Stimulated activated CD4-positive, alpha-beta T cell treated with anti-CD3 and anti-CD28 coated beads, Interleukin-15, amount 100 ng/mL, for 1 hour (primary cell): ENCODE measurements at places on chromosomes 2 and 18.

- DNase-seq: no peak
Observed at GRCh38 chr18:66792466-66792865, 188.6 kb upstream of the CDH19 start.

- DNase-seq: no peak
Observed at GRCh38 chr2:441258-442022, 153.5 kb upstream of the ALKAL2 start.

- no peak for DNase-seq
Observed at GRCh38 chr2:189868896-189869295, 84.6 kb downstream of the PMS1 start.

GRCh38 chr2:85156619-85157018, 23.4 kb downstream of the TCF7L1 start:
- no peak for DNase-seq

- no peak for DNase-seq
Observed at GRCh38 chr2:221397187-221397586, 174.9 kb downstream of the EPHA4 start.

- no peak for DNase-seq
Observed at GRCh38 chr2:31986906-31987305, 23.9 kb downstream of the MEMO1 start.

DNA sequence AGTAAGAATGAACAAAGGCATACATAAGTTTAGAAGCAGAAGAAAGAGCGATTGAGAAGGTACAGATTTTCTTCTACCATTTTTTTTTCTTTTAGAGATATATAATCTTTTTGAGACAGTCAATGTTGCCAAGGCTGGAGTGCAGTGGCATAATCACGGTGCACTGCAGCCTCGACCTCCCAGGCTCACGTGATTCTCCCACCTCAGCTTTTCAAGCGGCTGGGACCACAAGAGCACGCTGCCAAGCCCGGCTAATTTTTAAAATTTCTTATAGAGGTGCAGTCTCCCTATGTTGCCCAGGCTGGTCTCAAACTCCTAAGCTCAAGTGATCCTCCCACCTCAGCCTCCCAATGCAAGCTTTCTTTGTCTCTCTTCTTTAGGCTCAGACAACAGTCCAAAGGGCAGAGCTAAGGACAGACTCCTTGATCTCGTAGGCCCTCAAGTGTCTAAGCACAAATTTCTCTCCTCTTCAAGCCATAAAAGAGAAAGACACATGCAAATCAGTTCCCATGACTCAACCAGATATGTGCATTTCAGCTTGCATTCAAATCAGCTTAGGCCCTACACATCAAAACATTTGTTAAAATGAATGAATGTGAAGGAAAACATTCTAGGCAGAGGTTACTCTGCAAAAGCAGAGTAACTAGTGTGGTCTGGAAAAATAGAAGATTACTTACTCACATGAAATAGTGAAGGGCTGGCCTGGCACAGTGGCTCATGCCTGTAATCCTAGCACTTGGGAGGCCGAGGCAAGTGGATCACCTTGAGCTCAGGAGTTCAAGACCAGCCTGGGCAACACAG, 18.0 kb downstream of the ITSN2 start:
- DNase-seq: no peak

GRCh38 chr2:121386102-121386501, 101.1 kb upstream of the TFCP2L1 start:
- no peak for DNase-seq

- DNase-seq: no peak
Observed at GRCh38 chr2:218026676-218027425, 24.1 kb upstream of the TNS1 start.

DNA sequence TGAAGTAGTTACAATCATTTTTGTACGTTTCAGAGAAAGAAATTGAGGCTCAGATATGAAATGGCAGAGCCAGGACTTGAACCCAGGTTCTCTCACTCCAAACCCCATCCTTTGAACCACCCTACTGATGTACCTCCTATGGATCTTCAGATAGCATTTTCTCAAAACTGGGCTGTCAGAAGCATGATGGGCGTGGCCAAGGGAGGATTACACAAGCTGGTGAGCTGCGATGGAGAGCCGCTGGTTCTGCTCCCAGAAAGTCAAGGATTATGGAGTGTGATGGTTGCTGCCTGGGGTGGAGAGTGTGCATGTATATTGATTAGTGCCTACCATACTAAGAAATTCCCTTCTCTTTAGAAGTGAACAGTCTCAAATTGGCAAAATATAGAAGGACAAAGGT, 47.0 kb upstream of the PPP1CB start:
- no peak for DNase-seq

DNA sequence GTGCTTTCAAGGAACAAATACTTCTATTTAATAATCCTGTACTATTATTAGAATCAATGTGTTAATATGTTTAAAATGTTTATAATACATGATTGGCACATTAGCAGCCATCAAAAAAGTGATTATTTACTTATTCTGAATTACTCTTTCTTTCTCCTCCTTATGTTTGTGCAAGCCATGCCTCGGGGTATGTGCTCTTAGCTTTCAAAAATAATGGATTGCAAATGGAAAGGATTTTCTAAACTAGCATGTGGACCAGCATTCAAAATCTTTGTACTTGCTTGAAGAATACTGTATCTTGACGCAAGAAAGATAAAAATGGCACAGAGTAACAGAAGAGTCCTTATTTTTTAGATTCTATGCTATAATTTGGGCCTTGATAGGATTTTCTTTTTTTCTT, 156.5 kb downstream of the CDH7 start:
- no peak for DNase-seq

DNA sequence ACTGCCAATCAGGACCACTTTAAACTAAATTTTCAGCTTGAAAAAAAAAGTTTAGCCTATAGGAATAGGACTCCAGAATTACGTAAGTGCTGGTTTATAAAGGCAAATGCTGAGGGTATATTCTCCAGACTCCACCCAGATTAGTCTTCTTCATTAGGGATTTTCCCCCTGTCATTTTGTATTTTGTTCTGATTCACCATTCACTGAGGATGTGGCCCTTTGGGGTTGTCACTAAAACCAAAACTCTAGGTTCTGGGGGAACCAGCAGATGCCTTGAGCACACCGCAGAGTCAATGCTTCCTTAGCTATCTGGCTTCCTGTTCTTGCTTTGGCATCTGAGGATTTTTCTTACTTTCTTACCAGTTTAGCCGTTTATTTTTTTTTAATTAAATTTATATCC, 10.5 kb downstream of the SCYGR4 start:
- no peak for DNase-seq

GRCh38 chr2:170812710-170813600, 3.7 kb upstream of the GAD1 start:
- DNase-seq: no peak

DNA sequence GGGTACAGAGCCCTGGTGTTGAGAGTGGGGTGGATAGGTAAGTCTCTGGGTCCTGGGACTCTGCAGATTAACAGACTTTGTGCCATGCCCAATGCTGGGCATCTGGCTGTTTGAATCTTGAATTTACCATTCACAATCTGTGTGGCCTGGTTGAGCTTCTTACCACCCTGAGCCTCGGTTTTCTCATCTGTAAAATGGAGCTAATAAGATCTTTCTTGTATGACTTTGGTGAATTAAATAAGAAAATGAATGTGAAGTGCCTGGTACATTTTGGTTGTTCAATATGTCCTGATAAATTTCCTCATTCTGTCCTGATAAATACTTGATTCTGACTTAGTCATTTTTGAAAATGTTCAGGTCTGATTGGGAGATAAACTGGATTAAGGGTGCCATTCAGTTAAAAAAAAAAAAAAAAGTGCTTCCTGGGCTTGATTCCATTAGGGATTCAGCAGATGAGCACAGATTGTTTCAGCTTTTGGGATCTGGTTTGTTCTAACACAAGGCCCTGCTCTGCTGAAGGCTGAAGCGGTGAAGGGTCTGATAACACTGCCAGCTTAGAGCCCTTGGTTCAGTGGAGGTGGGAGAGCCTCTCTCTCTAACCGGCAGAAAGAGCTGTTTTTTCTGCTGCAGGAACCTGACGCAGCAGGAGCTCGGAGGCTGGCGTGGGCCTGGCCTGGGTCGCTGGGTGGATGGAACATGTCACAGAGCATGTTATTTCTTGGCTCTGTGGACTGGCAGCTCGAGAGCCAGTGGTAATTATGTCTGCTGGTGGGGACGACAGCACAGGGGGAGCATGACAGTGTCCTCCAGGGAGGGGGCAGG, 84.5 kb upstream of the MCFD2 start:
- DNase-seq: no peak

DNA sequence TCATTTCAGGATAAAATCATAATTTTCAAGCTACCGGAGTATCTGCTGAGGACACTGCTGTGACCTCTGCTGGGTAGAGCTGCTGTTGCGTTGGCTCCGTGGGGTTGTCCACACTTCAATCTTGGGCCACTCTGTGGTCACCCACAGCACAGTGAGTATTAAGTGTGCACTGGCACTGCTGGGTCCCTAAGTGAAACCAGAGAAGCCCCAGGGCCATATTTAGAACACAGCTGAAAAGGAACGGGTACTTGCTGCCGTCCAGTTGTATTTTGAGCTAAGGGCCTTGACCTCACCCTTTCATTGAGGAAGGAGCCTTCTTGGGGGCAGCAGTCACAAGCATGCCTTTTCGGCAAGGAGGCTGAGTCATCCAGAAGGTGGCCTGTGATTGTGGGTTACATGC, 10.1 kb downstream of the SLC9A4 start:
- DNase-seq: no peak

- DNase-seq: no peak
Observed at GRCh38 chr18:76725445-76725844, 96.9 kb upstream of the ZNF236 start.

GRCh38 chr2:167365216-167365615, 476.9 kb downstream of the XIRP2 start:
- DNase-seq: no peak

- DNase-seq: no peak
Observed at GRCh38 chr2:165818920-165819319, 24.9 kb upstream of the GALNT3 start.

GRCh38 chr2:143720095-143720664, 591.0 kb downstream of the ARHGAP15 start:
- no peak for DNase-seq

DNA sequence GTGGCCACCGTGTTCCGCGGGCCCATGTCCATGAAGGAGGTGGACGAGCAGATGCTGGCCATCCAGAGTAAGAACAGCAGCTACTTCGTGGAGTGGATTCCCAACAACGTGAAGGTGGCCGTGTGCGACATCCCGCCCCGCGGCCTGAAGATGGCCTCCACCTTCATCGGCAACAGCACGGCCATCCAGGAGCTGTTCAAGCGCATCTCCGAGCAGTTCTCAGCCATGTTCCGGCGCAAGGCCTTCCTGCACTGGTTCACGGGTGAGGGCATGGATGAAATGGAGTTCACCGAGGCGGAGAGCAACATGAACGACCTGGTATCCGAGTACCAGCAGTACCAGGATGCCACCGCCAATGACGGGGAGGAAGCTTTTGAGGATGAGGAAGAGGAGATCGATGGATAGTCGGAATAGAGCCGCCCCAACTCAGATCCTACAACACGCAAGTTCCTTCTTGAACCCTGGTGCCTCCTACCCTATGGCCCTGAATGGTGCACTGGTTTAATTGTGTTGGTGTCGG, 17.7 kb downstream of the TUBB6 start:
- no peak for DNase-seq

- no peak for DNase-seq
Observed at GRCh38 chr2:127901339-127902056, 15.7 kb upstream of the AMMECR1L start.

GRCh38 chr2:20432714-20433113, 14.2 kb upstream of the RHOB start:
- DNase-seq: no peak

DNA sequence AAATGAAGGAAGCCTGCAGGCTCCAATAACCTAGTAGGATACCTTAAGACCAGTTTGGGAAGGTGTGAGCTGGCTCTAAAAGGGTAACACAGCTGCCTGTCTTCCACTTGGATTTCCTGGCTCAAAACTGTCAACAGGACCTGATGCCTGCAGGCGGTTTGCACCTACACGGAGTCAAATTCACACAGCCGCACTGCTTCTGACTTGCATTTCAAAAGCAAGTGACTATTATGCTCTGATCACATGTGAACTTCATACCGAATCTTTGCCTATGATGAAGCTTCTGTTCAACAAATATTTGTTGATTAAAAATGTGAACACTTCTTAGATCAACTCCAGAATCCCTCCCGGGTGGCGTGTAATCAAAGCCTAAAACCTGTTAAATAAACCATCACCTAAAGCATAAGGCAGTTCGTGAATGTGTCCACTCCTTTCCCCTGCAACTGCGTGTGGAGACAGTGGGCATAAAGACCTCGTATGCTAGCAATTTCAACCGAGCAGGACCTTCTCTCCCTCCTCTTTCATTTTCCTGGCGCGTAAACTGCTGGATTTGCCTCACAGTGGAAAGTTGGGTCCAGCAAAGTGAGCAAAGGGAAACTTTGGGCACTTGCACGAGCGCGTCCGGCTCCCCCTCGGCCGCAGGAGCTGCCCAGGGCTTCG, 784 bp downstream of the CRACDL start:
- no peak for DNase-seq

DNA sequence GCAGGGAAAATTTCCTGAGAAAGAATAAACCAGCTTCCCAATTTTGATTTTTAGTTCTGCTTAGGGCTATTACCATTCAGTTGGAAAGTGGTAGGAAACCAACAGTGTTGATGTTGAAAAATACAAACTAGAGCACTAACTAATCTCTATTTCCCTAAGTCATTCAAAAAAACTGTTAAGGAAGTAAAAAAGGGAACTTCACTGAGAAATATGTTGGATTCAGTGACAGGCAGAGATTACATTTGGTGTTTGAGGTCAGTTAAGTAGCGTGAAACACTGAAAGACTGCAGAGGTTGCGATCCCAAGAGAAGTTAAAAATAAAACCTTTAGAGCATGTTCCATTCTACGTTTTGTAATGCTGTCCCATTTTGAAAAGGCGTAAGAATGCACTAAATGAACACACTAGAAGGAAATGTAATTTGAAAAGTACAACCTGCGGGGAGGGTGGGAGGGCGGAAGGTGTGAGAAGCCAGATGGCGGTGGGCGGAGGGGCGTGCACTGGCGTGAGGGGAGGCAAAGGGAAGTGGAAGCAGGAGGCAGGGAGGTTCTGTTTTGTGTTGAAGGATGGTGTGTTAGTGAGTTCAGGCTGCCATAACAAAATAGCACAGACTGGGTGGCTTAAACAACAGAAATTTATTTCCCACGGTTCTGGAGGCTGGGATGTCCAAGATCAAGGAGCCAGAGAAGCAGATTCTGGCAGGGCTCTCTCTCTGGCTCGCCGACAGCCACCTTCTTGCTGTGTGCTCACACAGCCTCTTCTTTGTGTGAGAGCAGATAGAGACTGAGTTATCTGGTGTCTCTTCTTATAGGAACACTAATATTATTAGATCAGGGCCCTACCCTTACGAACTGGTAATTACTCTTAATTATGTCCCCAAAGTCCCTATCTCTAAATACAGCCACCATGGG, 94.3 kb upstream of the KCTD1 start:
- no peak for DNase-seq

GRCh38 chr2:128710729-128711128, 392.1 kb upstream of the HS6ST1 start:
- no peak for DNase-seq

GRCh38 chr2:96916156-96916630, 46.3 kb upstream of the SEMA4C start:
- DNase-seq: no peak

GRCh38 chr2:239259173-239259572, 141.6 kb downstream of the HDAC4 start:
- no peak for DNase-seq
